ENCODE measurements at places on chromosomes 7 and 10. TPM values are rescaled to one million over a fixed set of nuclear protein-coding genes. Genes with fewer than 3 reads are reported as not detected.

ASB10 gene
- not detected for total RNA-seq

CPN1 gene
- not detected for total RNA-seq

OR9A2 gene
- total RNA-seq, result not detected

ITPRIP gene
- 30.6 TPM for total RNA-seq

DNA sequence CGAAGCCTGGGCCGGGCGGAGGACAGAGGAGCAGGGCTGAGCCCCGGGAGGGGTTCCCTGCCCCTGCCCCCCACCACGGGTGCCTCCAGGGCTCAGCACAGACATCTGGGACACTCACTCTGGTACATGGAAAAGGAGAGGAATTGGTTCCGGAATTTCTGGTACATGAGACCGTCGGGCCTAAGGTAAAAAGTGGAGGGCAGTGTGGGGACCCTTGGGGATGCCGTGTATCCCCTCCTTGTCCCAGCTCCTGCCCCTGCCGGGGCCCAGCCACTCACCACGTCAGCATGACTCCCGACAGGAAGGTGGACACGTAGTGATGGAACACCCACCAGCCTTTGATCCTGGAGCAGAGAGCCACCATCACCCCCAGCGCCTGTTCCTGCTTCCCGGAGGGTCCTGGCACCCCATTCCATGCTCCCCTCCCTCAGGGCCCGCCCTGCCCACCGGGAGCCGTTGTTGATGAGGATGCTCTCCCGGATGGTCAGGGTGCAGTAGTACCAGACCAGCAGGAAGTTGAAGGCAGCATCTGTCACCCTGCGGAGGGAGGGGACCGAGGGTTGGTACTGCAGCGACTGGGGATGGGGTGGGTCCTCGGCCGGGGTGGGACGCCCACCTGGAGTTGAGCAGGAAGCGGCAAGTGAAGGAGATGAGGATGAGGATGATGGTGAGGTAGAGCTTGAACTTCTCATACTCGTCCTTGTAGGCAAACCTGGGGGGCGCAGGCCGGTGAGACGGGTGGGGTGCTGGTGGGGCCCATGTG, 6.4 kb downstream of the TMEM120A start:
- no peak overlapping the region for H3K4me3 ChIP-seq
- no peaks in the 10 kb centered on the region for H3K27me3 ChIP-seq
- peaks cover 23% of the 10 kb centered on the region for H3K4me1 ChIP-seq
- H3K27ac ChIP-seq, result peak overlapping the region; percentile 47
- no peak for DNase-seq
- no peaks in the 10 kb centered on the region for H3K36me3 ChIP-seq

GRCh38 chr7:3206771-3207191, 94.3 kb upstream of the SDK1 start:
- H3K4me3 ChIP-seq, result no peak overlapping the region
- H3K36me3 ChIP-seq, result no peaks in the 10 kb centered on the region
- no peak overlapping the region for H3K27ac ChIP-seq
- peaks cover 20% of the 10 kb centered on the region for H3K27me3 ChIP-seq

- H3K36me3 ChIP-seq, result no peaks in the 10 kb centered on the region
- no peaks in the 10 kb centered on the region for H3K4me1 ChIP-seq
- DNase-seq, result no peak
- H3K27ac ChIP-seq, result no peak overlapping the region
- no peaks in the 10 kb centered on the region for H3K27me3 ChIP-seq
- H3K4me3 ChIP-seq, result no peak overlapping the region
Observed at GRCh38 chr7:71509381-71509780, 377.4 kb downstream of the GALNT17 start.

DNA sequence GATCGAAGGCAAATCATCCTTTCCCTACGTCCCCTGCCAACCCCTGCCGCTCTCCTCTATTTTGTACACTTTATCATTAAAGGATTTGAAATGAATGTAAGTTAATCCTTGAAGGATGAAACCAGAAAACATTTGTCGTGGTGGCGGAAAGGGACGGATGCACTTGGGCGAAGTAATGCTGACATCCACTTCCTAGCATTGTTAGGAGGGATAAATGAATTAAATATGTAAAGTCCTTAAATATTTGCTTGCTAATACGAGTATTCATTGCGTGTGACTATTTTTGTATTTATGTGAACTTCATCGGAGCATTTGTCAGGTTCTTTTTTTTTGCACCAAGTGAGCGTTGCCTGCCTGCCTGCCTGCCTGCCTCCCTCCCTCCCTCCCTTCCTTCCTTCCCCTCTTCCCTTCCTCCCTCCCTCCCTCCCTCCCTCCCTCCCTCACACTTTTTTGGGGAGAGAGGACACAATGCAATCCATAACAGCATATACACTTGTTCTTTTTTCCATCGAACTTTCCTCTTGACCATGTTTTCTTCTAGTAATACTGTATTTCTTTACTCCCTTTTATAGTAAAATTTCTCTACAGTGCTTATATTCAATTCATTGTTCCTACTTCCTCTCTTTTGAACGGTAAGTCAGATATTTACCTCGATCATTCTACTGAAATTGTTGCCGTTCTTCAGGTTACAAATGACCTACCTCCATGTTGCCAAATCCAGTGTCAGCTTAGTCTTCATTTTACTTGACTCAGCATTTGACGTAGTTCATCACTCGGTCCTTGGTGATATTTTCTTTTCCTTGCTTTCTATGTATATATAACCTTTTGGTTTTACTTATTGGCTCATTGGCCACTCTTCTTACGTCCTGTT, 831 bp downstream of the CCDC7 start:
- peak overlapping the region; percentile 99 for H3K27ac ChIP-seq
- H3K27me3 ChIP-seq, result no peaks in the 10 kb centered on the region
- DNase-seq, result no peak
- H3K4me3 ChIP-seq, result peak overlapping the region; percentile 97
- H3K4me1 ChIP-seq, result peaks cover 15% of the 10 kb centered on the region

- H3K27me3 ChIP-seq, result no peaks in the 10 kb centered on the region
- peak overlapping the region; percentile 88 for H3K27ac ChIP-seq
- DNase-seq, result no peak
- H3K4me3 ChIP-seq, result no peak overlapping the region
Observed at GRCh38 chr10:6503171-6503570, 76.9 kb downstream of the PRKCQ start.

DNA sequence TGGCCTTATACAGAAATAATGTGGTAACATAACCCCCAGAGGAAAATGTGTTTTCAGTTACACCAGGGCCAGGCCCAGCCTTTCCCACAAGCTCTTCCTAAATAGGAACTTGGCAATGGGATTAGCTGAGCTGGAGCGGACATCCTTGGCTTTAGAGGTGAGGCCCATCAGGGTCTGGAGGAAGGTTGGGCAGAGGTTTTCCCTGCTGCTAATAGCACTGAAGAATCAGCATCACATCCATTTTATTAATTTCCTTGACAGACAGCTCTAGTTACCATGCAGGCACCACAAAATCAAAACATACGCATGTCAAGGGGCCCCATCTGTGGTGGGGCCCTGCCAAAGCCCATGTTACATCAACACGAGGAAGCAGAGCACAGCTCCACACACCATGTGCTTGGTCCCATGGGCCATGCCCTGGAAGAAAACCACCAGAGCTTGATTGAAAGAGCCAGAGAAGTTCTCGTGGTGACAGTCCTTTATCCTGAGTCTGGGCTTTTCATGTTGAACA, 566.6 kb downstream of the KCNMA1 start:
- H3K27ac ChIP-seq, result no peak overlapping the region
- no peaks in the 10 kb centered on the region for H3K36me3 ChIP-seq
- peaks cover 5% of the 10 kb centered on the region for H3K27me3 ChIP-seq
- H3K4me3 ChIP-seq, result no peak overlapping the region
- no peak for DNase-seq
- H3K4me1 ChIP-seq, result no peaks in the 10 kb centered on the region
